ENCODE measurements at places on chromosomes 3 and 15.

GRCh38 chr3:38960042-38960622 is 91.6 kb downstream of the SCN11A start:
- no peak for DNase-seq

GRCh38 chr15:48323294-48323693 is 7.9 kb upstream of the DUT start:
- no peak for DNase-seq

DNA sequence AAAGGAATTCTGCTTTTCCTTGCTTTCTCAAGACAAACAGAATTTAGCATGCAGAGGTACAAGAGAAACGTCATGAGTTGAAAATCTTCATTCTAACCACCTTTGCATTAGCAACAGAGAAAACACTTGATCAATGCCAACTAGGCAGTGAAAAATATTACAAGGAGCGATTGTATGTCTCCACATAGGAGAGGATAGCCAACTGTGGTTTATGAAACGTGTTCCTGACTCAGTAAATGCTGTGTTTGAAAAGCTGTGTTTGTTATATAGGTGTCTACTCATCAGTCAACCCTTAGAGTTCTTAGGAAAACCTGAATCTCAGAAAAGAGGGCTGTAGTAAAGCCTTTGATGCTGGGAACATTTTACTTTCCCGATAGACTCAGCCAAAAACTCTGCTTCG is 102.4 kb downstream of the FRMD4B start:
- DNase-seq: no peak

- no peak for DNase-seq
Observed at GRCh38 chr3:39900462-39901002, 91.1 kb downstream of the MYRIP start.

- DNase-seq: no peak
Observed at GRCh38 chr3:112498914-112499711, at the start of gene BTLA. BTLA (minus strand) TSS chr3:112499472; CDS start chr3:112499358, 114 bp downstream.

GRCh38 chr15:65956307-65956706 is 87.0 kb downstream of the RAB11A start:
- no peak for DNase-seq

GRCh38 chr3:122031123-122031468 is 9.0 kb upstream of the ILDR1 start:
- DNase-seq: no peak

DNA sequence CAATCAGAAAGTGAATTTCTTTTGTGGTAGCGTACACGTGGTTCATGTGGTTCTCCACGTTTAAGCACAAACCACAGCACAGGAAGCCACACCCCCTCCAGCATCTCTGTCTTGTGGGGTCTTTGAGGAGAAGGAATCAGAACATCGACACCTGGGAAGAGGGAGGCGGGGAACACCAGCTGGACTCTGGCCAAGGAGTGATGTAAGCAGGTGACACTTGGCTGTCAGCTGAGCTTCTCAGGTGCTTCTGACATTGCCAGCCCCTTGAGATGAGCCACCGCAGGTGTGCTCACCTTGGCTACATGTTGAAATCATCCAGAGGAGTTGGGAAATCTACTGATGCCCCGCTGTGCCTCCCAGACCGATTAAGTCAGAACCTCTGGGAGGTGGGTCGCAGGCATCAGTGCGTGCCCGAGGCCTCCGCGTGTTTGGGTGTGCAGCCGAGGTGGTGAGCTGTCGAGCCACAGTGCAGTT is 85.0 kb downstream of the FAM81A start:
- peak; percentile 1 for DNase-seq

GRCh38 chr3:47533481-47533880 is 20.0 kb upstream of the ELP6 start:
- no peak for DNase-seq

DNA sequence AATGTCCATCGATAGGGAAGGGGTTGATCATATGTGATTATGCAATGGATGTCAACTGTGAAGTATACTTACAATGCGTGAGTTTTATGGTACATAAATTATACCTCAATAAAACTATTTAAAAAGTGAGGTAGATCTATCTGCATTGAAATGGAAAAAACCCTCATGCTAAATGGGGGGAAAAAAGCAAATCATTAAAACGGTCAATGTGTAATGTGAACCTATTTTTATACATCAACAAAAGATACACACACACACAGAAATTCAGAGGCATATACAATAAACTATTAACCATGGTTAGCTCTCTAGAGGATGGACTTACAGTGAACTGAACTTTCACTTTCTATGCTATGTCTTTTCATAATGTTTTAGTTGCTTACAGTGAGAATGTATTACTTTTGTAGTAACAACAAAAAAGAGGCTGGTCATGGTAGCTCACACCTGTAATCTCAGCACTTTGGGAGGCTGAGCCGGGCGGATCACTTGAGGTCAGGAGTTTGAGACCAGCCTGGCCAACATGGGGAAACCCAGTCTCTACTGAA is 23.1 kb downstream of the STIMATE start:
- DNase-seq: no peak

GRCh38 chr15:64163659-64164362 is 989 bp upstream of the PPIB start:
- no peak for DNase-seq

DNA sequence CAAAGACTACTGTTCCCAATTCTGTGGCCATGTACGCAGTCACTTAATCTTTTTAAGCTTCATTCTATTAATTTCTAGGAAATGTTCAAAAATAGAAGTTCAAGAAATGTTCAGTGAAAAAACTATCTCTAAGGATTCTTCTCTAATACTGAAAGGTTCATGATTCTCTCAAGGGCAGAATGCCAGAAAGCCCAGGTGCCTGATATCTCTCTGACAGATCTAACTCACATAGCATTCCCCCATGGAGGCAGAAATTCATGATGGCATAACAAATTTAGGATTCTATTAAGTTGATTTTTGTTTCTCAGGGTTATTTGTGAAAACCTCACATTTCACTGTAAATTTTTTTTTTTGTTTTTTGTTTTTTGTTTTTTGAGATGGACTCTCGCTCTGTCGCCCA is 17.5 kb downstream of the CHRM5 start:
- DNase-seq: no peak

- DNase-seq: no peak
Observed at GRCh38 chr15:100602823-100603393, 519 bp downstream of the ASB7 start.

- no peak for DNase-seq
Observed at GRCh38 chr3:141336672-141337522, 31.4 kb upstream of the ZBTB38 start.

DNA sequence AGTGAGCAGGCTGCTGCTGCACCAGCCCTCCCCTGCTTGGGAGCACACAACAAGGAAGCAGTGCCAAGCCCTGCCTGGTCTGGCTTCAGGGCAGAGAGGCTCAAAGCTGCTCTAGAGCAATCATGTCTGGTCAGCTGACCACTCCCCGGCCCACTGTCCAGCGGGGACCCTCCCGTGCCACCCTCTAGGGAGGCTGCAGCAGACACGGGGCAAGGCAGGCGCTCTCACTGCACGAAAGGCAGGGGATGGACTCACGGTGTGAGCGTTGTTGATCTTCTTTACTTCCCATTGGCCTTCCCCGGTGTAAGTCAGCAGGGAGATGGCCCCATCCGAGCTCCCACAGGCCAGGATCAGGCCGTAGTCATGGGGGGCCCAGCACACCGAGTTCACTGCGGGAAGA is 9.2 kb downstream of the SEC13 start:
- DNase-seq: no peak

Data from activated T-helper 1 cell treated with Interleukin-2 at 50 U/mL for 16 hours (primary cell).